NCI-H2107 (cell line): ENCODE measurements at places on chromosomes 1 and 21.

DNA sequence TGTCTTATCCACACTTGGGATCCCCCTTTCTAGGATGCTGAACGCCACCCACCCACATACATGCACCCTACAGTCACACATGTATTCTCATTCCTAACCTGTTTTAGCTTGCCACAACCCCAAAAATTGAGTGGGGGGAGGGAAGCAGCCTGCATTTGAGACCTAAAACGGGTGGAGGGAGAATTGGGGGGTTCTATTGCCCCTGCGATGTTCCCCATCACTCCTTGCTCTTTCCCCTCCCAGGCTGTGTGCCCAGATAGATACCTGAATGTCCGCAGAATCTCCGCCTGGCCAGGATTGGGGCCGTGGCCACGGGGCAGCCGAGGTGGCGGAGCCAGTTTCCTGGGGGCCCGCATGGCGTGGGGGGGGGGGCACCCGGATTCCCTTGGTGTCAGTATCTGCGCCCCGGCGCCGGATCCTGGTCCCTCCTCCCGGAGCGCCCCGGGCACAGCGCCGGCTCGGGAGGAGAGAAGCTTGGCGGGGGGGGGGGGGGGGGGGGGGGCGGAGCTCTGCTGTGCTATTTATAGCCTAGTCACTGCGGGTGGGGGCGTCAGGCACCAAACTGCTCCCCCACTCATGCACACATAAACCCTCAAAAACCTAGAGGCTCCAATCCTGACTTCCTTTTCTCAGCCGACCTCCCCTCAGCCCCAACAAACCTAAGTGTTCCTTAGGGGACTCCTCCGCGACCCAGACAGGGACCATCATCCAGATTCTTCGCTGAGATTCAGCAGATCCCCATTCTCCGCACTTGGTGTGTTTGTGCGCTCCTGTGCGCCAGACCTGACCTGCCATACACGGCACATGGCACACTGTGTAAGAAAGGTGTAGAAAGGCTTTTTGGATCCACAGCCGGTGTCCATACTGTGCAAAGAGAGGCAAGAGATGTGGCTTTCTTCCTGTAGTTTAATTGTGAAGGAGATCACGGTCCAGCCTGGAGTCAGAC lies 1.9 kb downstream of the ANKRD34A start:
- DNase-seq = no peak

DNA sequence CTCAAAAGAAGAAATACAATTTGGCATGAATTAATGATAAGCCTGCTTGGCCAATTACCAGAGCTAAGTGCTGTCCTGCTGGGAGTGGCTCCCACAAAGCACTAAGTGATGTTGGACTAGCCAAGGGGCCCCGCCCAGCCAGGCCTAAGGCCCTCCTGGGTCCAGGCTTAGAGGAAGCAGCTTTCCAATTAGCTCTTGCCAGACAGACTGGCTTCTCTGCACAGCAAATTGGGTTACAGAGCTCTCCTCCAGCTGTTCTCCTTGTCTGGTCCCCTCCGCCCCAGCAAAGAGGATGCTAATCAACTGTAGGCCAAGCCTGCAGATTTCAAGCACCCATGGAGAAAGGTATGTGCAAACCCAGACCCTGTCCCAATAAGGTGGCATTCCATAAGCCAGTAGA lies 151.9 kb downstream of the DMRTA2 start:
- DNase-seq = no peak

DNA sequence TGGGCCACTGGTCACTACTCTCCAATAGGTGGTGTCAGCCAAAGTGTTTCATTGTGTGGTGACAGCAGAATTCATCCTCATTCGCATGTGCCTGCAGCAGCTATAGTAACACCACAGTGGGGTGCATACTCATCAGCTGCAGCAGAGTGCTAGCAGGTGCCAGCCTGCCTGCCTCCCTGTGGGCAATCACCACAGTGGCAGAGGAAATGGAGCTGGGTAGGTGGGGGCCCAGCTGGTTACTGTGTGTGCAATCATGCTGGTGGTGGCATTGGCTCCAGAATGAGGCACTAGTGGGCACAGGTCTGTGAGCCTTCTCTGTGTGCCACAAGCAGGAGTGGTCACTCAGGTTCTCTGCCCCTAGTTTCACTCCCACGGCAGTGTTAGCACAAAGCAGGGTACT lies 579.2 kb downstream of the PTPRC start:
- peak; percentile 60 for DNase-seq

GRCh38 chr1:162229549-162229948 lies 147.1 kb downstream of the SPATA46 start:
- DNase-seq = no peak

DNA sequence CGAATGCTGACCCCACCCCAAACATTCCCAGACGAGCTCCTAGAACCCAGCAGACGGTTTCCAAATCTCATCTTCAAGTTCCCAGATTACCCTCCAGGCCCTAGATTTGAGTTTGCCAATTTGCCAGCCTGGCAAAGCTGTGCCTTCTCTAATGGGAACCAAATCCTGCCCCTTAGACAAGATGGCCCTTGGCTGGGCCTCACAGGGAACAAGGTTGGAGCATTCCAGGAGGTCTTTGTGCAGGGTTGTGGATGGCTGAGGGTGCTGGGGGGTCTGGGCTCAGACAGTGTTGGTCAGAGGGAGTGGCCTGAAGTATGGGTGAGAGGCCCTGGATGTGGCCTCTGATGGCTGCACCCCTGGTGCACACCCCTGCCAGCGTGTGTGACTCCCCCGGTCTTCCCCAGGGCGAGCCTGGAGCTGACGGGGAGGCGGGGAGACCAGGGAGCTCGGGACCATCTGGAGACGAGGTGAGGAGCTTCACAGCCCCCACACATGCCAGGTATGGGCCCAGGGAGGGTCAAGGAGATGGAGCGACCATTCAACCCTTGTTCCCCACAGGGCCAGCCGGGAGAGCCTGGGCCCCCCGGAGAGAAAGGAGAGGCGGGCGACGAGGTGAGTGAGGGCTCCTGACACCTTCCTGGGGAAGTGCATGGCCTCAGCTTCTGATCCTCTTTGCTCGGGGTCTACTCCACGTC lies 10.2 kb downstream of the COL6A1 start:
- no peak for DNase-seq
